ENCODE measurements at places on chromosomes 7 and 10. TPM values are rescaled to one million over a fixed set of nuclear protein-coding genes. Genes with fewer than 3 reads are reported as not detected.
A peak's percentile ranks its signal among the peaks of the same experiment; 100 is the strongest.

The KNDC1 gene
- 4.0 TPM for total RNA-seq

The HTR7 gene
- 0.09 TPM for total RNA-seq

The AGAP3 gene
- total RNA-seq, result 139 TPM

The H2BK1 gene
- total RNA-seq, result not detected

The FAM25C gene
- not detected for total RNA-seq

The GPR146 gene
- 0.41 TPM for total RNA-seq

The FGF8 gene
- total RNA-seq, result 0.82 TPM

The TMEM140 gene
- not detected for total RNA-seq

The SPDYE2B gene
- not detected for total RNA-seq

- no peaks in the 10 kb centered on the region for H3K4me1 ChIP-seq
- H3K27ac ChIP-seq, result no peak overlapping the region
- H3K4me3 ChIP-seq, result no peak overlapping the region
- DNase-seq, result no peak
- H3K27me3 ChIP-seq, result no peaks in the 10 kb centered on the region
Measured at GRCh38 chr7:153939177-153939576, 113.0 kb upstream of the DPP6 start.

DNA sequence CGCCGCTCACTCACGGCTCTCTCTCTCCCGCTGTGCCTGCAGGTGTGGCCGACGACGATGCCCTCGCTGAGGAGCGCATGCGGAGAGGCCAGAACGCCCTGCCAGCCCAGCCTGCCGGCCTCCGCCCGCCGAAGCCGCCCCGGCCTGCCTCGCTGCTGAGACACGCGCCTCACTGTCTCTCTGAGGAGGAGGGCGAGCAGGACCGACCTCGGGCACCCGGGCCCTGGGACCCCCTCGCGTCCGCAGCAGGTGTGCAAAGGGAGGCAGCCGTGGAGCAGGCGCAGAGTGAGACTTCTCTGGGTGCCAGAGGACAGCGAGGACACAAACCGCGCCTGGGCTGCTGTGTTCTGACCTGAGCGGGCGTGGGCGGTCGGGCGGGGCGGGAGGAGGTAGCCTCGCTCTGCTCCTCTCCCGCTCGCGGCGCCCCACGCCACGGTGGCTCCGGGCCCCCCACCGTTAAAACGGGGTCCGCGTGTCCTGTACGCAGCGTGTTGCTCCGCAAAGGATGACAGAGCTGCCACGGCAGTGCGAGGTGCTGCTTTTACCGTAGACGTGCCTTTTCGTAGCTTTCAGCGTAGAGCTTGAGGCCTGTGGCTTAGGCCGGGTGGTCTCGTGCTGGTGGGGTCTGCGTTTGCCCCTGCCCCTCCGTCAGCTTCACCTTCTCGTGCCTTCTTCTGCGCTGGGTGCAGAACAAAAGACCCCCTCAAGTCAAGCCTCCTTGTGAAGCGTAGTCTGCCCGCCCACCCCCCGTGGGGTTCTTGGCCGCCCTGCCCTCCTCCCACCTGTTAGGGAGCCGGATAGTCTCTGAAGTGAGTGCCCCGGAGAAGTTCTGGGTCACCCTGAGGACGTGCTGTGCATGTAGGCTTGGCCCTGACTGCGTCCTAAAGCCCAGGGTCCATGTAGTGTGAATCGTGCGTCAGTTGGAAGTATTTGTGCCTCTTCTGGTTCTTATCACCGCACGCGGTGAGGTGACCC is 73.2 kb downstream of the DNAJB6 start:
- H3K4me1 ChIP-seq, result peaks cover 15% of the 10 kb centered on the region
- peaks cover 5% of the 10 kb centered on the region for H3K36me3 ChIP-seq
- no peak for DNase-seq
- H3K27ac ChIP-seq, result peak overlapping the region; percentile 27
- H3K4me3 ChIP-seq, result no peak overlapping the region

DNA sequence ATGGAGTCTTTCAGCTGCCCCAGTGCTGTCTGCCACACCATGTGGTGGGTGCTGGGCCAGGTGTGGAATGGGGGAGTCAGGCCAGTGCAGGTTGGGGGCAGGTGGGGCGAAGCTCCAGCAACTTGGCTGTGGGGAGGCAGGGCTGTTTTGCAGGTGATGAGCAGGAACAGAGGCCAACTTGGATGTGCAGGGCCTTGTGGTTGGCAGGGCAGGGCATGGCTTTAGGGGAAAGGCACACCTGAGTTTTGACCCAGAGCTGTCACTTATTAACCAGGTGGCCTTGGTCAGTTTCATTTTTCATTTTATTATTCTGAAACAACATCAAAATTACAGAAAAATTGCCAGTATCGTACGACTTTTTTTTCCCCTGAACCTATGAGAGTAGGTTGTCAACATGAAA is 1.1 kb upstream of the SFTPA2 start:
- H3K27me3 ChIP-seq, result no peaks in the 10 kb centered on the region
- no peak overlapping the region for H3K27ac ChIP-seq
- no peaks in the 10 kb centered on the region for H3K36me3 ChIP-seq
- no peak overlapping the region for H3K4me3 ChIP-seq
- DNase-seq, result no peak
- peaks cover 7% of the 10 kb centered on the region for H3K4me1 ChIP-seq

DNA sequence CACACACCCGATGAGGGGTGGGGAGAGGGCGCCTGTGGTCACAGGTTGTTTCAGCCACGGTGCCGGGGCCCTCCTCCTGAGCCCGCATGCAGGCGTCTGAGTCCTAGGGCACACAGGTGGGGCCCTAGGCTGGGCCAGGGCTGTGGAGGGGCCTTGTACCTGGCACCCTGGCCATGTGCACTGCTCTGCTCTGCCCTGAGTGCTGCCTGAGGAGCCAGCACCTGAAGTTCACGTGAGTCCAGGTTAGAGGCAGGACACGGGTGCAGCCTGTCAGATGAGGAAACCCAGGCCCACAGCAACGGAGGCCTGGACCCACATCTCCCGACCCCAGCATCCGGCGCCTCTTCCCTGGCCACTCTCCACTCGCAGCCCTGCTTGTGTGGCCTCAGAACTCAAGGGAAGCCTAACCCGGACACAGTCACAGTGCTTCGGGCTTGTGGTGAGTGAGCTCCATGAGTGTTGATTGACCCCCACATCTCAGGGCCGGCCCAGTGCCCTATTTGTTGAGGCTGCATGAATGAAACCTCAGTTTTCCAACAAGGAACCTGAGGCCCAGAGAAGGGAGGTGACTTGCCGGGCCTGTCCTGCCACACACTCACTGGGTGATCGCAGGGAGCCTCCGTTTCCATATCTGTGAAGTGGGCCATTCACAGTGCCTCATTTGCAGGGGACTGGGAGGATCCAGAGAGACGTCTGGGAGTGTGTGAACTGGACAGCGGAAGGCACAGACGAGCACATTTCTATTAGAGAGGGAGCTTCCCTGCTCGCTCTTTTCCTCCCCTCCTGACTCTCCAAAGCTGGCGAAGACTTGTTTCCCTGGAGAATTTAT is 39.6 kb downstream of the PPIF start:
- no peak overlapping the region for H3K4me3 ChIP-seq
- DNase-seq, result peak; percentile 1
- H3K27me3 ChIP-seq, result no peaks in the 10 kb centered on the region

- no peaks in the 10 kb centered on the region for H3K36me3 ChIP-seq
- peak overlapping the region; percentile 35 for H3K27ac ChIP-seq
- H3K4me3 ChIP-seq, result no peak overlapping the region
- H3K27me3 ChIP-seq, result no peaks in the 10 kb centered on the region
- peaks cover 11% of the 10 kb centered on the region for H3K4me1 ChIP-seq
Measured at GRCh38 chr10:3874990-3875841, 90.2 kb upstream of the KLF6 start.

DNA sequence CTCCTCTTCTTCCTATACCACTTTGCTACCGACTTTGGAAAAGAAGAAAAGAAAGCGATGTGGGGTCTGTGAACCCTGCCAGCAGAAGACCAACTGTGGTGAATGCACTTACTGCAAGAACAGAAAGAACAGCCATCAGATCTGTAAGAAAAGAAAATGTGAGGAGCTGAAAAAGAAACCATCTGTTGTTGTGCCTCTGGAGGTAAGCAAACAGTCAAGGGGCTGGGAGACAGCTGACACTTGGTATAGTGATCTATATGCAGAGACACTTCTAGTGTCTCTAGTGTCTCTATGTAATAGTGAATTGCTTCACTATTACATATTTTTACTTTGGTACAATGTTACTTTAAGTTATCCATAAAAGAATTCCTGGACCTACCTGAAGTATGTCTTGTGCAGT is 13.9 kb downstream of the TET1 start:
- H3K27me3 ChIP-seq, result no peaks in the 10 kb centered on the region
- H3K4me3 ChIP-seq, result no peak overlapping the region
- no peak for DNase-seq
- peaks cover 14% of the 10 kb centered on the region for H3K36me3 ChIP-seq
- no peak overlapping the region for H3K27ac ChIP-seq

DNA sequence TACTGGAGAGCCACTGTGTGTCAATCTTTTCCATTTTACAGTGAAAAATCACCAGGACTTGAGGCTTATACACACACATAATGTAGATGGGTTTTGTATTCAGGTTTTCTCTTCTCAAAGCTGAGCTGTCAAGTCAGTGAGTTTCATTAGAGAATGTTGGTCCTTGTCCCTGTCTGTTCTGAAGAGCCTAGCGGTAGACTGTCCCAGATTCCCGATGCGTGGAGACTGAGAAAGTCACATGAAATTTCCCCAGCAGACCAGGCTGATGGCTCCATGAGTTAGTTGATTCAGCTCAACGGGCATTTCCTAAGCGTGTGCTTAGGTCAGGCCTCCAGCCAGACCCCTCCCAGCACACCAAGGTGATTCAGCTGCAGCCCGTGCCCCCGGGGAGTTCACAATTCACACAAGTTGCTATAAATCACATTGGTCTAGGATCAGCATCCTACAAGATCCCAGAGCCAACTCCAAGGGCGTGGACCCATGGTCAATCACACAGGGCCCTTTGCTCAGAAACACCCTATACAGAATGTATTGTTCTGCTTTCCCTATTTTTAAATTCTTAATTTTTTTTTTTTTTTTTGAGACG is 17.2 kb downstream of the CHST15 start:
- no peak overlapping the region for H3K4me3 ChIP-seq
- no peak for DNase-seq

DNA sequence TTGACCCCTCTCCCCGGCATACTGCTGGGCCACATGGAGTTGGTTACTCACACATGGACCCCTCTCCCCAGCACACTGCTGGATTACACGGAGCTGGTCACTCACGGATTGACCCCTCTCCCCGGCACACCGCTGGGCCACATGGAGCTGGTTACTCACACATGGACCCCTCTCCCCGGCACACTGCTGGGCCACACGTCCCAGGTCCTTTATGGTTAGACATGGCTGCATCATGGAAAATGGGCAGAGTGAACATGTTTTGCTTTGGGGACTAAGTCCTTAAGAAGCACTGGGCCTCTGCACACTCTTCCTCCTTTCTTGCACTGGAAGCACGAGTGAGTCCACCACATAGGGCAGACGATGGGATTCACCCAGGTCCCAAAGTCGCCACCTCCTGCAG is 102.1 kb upstream of the SHH start:
- no peak overlapping the region for H3K4me3 ChIP-seq
- H3K4me1 ChIP-seq, result no peaks in the 10 kb centered on the region
- peaks cover 5% of the 10 kb centered on the region for H3K36me3 ChIP-seq
- DNase-seq, result no peak
- H3K27ac ChIP-seq, result no peak overlapping the region

DNA sequence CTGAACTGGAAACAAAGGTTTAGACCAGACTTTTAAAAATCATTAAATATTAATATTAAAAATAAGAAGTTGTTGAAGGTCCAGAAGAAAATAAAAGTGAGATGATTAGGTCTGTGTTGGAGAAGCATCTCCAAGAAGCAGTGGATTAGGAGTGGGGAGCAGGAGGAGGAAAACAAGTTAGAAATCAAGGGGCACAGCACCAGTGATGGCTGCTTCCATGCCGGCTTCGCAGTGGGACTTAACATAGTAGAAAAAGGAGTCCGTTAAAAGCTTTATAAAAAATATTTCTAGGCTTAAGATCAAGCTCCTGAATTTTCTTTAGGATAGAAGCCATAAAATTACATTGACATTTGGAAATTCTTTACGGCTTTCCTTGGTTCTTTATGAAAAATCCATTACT is 95.8 kb downstream of the CDC14C start:
- DNase-seq, result no peak
- no peaks in the 10 kb centered on the region for H3K27me3 ChIP-seq
- no peak overlapping the region for H3K27ac ChIP-seq
- H3K4me1 ChIP-seq, result peaks cover 7% of the 10 kb centered on the region

DNA sequence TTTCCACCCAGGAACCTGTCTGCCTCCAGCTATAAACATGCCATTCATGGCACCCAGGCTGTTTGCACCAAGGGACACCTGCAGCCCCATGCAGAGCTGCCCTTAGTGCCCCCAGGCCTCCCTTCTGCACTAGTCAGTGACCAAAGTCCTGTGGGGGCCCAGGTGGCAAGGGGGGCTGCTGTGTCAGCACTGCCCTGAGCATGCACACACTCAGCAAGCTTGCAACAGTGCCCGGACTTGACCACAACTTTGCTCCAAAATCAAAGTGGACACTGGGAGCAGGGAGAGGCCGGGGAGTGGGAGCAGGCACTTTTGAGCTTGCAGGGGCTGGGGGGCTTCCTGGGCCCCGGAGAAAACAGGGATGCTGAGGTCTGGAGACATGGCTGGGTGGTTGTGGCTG is 192.9 kb upstream of the MBL2 start:
- no peak overlapping the region for H3K4me3 ChIP-seq
- no peaks in the 10 kb centered on the region for H3K36me3 ChIP-seq
- H3K27ac ChIP-seq, result no peak overlapping the region

- DNase-seq, result no peak
- H3K4me1 ChIP-seq, result no peaks in the 10 kb centered on the region
- H3K27ac ChIP-seq, result no peak overlapping the region
Measured at GRCh38 chr10:96279191-96279641, 7.8 kb upstream of the BLNK start.

DNA sequence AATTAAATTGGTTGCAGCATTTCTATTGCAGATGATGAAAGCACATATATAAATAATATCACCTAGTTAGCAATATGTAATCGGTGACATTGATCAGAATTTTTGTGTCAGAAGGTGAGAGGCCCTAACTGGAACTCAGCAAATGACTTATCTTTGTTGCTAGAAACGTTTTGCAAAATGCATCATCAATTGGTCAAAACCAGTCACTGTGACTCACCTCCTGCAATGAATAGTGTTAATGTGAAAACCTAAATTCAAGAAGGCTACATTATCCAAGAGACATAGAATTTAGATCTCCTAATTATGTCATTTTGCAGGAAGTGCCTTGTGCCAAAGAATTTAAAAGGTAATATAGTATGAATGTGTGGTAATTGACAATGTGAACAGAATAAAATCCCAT is 9.8 kb upstream of the PNLIPRP3 start:
- no peaks in the 10 kb centered on the region for H3K4me1 ChIP-seq
- no peak overlapping the region for H3K27ac ChIP-seq
- H3K36me3 ChIP-seq, result no peaks in the 10 kb centered on the region
- no peak overlapping the region for H3K4me3 ChIP-seq

GRCh38 chr10:804787-805619 is 115.5 kb upstream of the DIP2C start:
- peak overlapping the region; percentile 62 for H3K27ac ChIP-seq
- no peaks in the 10 kb centered on the region for H3K27me3 ChIP-seq
- peak overlapping the region; percentile 54 for H3K4me3 ChIP-seq
- DNase-seq, result no peak
- no peaks in the 10 kb centered on the region for H3K4me1 ChIP-seq
